NCI-H2171 treated with DMSO at 0.1 percent for 48 hours (cell line): ENCODE measurements at places on chromosomes 7 and 10.

GRCh38 chr10:24251547-24251946 is 42.6 kb downstream of the KIAA1217 start:
- peak; percentile 4 for DNase-seq

- no peak for DNase-seq
Observed at GRCh38 chr10:102927311-102928010, 9.4 kb downstream of the CNNM2 start.

DNA sequence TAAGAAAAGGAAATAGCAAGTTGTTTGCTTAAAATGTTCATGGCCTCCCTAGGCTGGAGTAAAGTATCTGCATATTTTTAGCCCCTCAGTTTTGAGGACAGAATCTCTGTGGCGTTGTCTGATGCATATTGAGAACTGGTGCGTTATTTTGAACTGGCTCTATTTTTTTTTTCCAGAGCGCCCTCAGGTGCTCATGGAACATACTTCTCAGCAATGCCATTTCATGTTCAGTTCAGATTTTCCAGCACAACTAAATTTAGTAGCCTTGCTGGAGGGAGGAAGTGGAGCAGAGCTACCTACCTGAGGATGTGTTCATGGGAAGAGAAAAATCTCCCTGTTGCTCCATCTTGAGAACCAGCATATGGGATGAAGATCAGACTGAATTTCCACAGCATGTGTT is 870.5 kb downstream of the LRMDA start:
- DNase-seq, result no peak

GRCh38 chr10:131259535-131259934 is 52.0 kb downstream of the TCERG1L start:
- no peak for DNase-seq

DNA sequence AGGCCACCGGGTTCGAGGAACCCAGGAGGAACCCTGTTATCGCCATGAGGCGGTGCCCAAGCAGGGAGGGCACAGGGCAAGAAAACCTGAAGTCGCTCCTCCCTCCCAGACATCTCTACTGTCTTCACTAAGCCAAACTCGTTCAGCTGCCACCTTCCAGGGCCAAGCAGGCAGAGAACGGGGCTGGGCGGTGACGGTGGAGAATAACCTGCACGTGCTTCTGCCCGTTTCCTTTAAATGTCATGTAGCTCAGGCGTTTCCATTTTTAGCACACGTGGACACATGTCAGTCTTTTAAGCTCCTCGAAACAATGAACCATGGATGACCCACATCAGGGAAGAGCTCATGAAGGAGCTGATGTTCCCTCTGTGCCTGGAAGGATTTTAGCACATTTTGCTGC is 124.3 kb upstream of the KLF6 start:
- DNase-seq, result no peak

- no peak for DNase-seq
Observed at GRCh38 chr7:72447465-72448204, 35.5 kb upstream of the CALN1 start.

- DNase-seq, result no peak
Observed at GRCh38 chr10:51074238-51075028, at the start of gene PRKG1. PRKG1 (plus strand) TSS chr10:51074487.

GRCh38 chr7:151330661-151331060 is 11.0 kb upstream of the NUB1 start:
- no peak for DNase-seq

- DNase-seq, result no peak
Observed at GRCh38 chr10:86709396-86710185, 41.3 kb downstream of the LDB3 start.

- DNase-seq, result no peak
Observed at GRCh38 chr7:375321-375831, 85.4 kb downstream of the FOXL3 start.

- no peak for DNase-seq
Observed at GRCh38 chr7:151626422-151627115, 106.9 kb upstream of the RHEB start.

DNA sequence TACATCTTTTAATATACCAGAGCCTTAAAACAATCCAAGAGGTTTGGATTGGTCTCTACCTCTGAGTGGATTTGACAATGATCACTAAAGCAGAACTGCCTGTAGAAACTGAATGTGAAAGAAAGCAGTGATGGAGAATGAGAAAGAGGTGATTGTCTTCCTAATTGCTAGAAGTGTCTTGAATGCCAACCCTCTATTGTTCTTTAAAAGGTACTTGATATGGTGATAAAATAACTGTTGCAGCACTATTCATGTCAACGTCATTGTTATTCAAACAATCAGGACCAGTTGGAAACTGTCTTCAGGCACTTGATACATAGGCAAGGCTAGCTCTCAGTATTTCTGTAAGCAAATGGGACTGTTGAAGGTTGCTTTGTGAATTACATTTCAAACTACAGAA is 47.9 kb upstream of the ITPRID1 start:
- no peak for DNase-seq

GRCh38 chr10:112963835-112964234 is 13.8 kb downstream of the TCF7L2 start:
- no peak for DNase-seq

DNA sequence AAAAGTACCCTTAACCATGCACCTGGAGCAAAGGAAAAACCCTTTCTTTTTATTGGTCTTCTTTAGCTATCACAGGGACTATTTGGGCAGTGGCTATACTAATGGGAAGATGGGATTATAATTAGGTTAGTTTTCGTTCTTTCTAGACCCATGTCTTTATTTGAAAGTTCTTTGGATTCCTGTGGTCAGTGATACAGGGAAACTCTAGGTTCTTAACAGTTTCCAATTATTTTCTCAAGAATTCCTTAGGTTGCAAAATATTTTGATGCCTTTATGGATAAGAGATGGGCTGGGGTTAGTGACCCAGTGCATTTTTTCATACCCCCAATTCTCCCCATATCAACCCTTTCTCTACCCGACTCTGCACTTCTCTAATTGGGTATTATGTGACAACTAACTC is 49.0 kb downstream of the ADD3 start:
- DNase-seq, result no peak

- no peak for DNase-seq
Observed at GRCh38 chr10:109975244-109976190, 32.3 kb upstream of the ADD3 start.
